ENCODE measurements at places on chromosomes 11 and 22. TPM values are rescaled to one million over a fixed set of nuclear protein-coding genes. Genes with fewer than 3 reads are reported as not detected.

The CHEK1 gene
- total RNA-seq, result 17.3 TPM

The GLYATL2 gene
- 0.17 TPM for total RNA-seq

The TTC36 gene
- total RNA-seq, result not detected

The CYTH4 gene
- total RNA-seq, result not detected

The RASD2 gene
- total RNA-seq, result under 0.01 TPM

The ISX gene
- not detected for total RNA-seq

The BIK gene
- not detected for total RNA-seq
